Activated T-cell treated with anti-CD3 and anti-CD28 coated beads for 1 hour (primary cell): ENCODE measurements at places on chromosomes 5 and 9.

GRCh38 chr9:137176302-137177182, 4.7 kb upstream of the TMEM210 start:
- DNase-seq: no peak

- DNase-seq: no peak
Measured at GRCh38 chr5:141135718-141136266, 786 bp downstream of the PCDHB5 start.

GRCh38 chr5:80399526-80400239, 8.2 kb upstream of the ZFYVE16 start:
- no peak for DNase-seq

- no peak for DNase-seq
Measured at GRCh38 chr5:179371681-179372680, 26.7 kb upstream of the ADAMTS2 start.

DNA sequence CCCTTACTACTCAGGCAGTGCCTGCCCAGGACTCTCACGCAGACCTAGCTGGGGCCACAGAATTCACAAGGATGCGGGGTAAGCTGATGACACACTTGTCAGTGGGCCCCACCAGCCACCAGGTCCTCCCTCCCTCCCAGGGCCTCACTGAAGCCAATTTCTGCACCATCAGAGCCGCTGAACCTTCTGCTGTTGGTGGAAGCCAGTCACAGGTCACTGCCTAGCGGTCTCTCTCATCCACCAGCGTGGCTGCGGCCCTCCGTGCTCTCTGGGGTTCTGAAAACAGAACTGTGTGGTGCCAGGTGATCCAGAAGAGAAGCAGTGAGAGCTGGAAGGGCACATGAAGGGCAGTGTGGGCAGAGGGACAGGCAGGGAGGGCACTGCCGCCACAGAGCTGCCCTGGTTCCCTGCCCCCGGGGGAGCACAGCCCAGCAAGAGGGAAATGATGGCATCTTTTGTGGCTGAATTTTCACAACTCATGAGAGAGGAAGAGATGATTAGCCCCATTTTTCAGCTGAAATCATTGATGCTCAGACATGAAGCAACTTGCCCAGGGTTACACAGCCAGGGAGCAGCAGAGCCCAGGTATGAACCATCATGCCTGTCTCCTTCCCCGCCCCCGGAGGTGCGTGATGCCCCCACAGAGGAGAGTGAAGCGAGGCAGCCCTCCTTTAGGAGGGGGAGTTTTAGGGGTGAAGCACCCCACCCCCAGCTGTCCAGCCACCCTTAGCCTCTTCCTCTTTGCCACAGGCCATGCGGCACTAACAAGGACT, 41.4 kb upstream of the CPLX2 start:
- no peak for DNase-seq

DNA sequence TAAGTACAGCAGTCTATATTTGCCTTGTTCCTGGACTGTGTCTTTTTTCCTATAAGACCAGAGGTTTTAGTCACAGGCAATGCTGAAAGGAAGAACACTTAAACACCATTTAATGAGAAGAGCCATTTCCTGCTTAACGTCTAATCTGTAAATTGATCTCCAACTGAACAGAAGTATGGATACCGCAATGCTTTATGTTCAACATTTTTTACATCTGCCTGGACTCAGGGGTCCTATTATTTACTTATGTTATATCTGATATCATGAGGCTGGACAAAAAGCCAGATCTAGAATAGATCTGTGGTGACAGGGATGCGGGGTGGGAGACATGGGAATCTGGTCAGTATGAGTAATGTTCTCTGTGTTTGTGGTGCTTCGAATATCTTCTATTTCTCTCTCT, 334.6 kb upstream of the MPDZ start:
- no peak for DNase-seq

DNA sequence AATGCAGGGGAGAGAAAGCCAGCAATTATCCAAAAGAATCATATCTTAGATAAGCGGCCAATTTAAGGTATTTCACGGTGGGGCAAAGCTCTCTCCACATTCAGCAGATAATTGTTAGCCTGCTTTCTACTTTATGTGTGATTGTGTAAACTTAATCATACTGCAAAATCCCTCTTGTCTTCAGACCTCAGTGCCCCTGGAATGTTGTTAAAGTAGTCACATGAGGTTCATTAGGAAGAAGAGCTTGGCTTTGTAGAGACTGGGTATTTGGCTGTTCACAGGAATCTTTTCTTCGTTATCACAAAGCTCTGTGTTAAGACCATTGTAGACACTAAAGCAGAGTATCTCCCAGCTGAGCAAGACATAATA, 127.0 kb downstream of the RFK start:
- DNase-seq: no peak

GRCh38 chr5:102713682-102714231, 41.3 kb upstream of the PAM start:
- no peak for DNase-seq

GRCh38 chr5:9187614-9188013, 358.3 kb downstream of the SEMA5A start:
- DNase-seq: no peak

- DNase-seq: no peak
Measured at GRCh38 chr5:61559146-61559545, 227.1 kb downstream of the ZSWIM6 start.

GRCh38 chr5:76099286-76099702, 16.1 kb downstream of the SV2C start:
- DNase-seq: no peak

GRCh38 chr5:1965925-1966324, 83.2 kb upstream of the IRX4 start:
- DNase-seq: no peak

GRCh38 chr5:113552620-113553019, 39.1 kb downstream of the YTHDC2 start:
- no peak for DNase-seq

DNA sequence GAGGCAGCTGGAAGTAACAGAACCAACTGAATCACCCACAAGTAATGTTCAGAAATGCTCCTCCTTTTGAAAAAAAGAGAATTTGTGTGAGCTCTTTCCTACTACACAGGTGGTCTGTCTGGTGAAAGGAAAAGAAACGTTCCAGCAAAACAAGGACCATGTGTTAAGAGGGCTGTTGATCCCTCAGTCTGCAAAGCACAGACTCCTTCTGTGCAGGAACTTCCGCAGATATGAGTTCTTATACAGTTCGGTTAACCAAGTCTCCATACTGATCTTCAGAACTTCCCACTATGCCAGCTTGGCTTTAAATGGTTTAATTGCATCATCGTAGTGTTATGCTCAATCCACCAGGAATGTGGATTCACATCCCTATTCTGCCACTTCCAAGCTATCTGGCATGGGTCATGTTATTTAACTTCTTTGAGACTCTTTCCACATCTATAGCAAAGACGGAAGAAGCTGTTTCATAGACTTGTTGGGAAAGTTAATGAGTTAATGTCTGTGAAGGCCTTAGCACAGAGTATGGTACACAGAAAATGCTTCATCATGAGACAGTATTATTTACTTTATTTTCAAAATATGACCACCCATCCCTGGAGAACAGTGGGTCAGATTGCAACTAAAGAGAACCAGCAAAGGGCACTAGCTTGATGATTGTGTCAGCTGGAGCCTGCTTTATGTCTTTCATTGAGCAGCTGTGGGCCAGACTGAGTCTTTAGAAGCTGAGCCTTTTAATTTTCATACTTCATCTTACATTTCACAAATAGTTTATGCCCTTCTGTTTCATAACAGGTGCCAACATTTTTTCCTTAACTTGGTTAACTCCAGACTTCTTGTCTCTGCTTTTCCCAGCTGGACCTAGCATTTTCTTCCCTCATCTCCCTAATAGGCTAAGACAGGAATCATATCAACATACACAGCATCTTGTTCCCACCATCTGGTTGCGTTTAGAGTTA, 89.9 kb downstream of the MAMDC2 start:
- no peak for DNase-seq
